ENCODE measurements at places on chromosomes 11 and 22. TPM values are rescaled to one million over a fixed set of nuclear protein-coding genes. Genes with fewer than 3 reads are reported as not detected.

DNA sequence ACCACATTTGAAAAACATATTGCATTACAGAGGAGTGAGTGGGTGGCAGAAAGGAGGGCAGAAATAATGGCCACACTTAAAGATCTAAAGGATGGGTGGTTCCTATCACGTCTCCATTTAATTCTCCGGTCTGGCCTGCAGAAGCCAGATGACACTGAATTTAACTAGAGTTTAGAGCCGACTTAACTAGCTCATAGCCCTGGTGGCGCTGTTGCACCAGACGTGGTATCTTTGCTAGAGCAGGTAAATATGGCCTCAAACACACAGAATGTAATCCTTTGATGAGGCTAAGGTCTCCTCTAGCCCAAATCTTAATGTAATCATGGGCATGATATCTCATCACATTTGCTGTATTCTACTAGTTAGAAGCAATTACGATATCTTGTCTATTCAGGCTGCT is 51.5 kb upstream of the GAL start:
- peak; percentile 72 for DNase-seq

DNA sequence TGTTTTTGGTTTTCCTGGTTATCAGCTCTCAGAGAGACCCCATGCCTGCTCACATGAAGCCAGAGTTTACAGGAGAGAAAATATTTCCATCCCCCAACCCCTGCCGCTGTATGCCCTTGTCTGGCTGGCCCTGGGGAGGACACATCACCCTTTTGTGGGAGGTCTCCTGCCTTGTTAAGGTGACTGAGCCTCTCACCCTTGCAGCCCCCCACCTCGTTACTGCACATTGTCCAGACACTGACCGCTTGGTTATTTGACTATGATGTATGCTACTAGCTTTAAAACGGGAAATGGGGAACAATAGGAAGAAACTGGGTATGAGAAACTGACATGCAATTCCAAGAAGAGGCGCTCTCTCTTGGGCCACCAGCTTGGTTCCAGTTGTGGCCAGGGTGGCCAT is 51.1 kb upstream of the RFPL3 start:
- DNase-seq = no peak

Gene OR52A1
- total RNA-seq = not detected

GRCh38 chr11:107493117-107493516 is 35.5 kb upstream of the CWF19L2 start:
- DNase-seq = no peak

DNA sequence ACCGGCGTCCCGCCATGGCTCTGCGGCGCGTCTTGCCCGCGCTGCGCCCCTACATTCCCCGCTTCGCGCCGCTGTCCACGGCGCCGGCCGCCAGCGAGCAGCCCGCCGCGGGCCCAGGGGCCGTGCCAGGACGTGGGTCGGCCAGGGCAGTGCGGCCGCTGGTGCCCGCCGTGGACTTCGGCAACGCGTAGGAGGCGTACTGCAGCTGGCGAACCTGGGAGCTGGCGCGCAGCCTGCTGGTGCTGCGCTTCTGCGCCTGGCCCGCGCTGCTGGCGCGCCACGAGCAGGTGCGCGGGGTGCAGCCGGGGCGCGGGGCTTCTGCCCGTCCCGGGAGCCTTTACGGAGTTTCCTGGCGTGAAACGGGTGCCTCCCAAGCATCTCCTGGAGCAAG is 20.1 kb downstream of the DGCR6L start:
- DNase-seq = no peak

- peak; percentile 37 for DNase-seq
These were observed 4.3 kb upstream of the ACR start for GRCh38 chr22:50733521-50734342.

DNA sequence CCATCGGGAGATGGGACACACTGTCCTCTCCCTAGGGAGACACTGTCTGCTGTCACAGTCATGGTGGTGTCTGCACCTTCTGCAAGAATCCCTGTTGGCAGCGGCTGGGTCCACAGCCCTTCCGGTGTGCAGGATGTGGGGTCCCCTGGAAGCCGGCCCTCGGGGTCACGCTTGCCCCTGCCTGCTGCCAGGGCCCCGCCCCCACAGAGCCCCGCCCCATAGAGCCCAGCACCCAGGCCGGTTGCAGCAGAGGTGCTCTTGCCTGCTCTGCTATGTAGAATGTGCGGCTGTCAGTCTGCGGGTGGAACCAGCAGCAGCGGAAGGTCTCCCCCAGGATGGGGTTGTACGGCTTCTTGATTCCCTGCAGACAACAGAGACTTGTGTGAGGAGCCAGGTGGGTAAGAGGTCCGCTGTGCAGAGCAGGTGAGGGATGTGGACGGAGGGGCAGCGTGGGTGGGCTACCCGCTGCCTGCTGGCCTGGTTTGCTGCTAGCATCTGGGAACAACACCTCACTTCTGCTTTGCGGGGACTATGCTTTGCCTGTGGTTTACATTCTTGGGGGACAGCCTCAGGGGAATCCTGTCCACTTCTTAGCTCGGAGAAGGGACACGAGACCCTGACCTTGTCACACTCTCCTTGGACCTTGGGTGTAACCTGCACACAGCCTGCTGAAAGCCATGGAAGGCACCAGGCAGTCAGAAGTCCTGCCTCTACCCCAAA is 44.9 kb upstream of the CARS1 start:
- no peak for DNase-seq

Gene CCDC81
- total RNA-seq = not detected

Gene ELMOD1
- total RNA-seq = 0.77 TPM

DNA sequence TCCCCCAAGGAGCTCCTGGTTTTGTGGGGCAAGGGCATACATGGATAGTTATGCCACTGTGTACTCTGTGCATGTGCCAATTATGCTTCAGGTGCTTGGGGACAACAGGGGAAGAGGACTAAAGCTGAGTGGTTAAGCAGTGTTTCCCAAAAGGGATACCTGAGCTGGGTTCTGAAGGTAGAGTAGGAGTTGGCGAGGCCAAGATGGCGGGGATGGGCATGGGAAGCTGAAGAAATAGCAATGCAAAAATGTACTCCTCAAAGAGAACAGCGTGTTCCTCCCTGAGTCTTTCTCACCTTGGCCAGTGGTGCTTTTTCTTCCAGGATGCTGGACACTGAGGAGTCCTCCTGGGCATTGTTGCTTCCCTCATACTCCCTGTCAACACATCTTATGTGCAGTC is 90.0 kb upstream of the LARGE1 start:
- DNase-seq = no peak

Gene CNTF
- total RNA-seq = 1.2 TPM

GRCh38 chr22:30824096-30824495 is 129.4 kb downstream of the OSBP2 start:
- no peak for DNase-seq

DNA sequence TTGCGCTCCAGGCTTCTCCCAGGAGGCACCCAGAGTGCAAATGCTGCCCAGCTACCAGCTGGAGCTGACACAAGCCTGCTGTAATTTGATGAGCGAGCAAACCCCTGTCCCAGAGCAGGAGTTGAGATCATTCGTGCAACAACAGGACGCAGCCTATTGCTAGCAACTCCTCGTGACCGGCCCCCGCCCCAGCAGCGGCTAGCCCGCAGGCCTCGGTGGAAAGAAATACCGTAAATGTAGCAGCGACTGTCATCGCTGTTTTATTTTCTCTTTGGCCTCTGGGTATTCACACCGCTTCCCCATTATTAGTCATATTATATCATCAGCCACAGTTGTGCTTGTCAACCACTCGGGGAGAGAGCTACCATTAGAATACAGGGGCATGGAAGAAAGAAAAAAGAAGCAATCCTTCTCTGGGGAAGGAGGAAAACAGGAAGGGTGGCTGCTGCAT is 59.2 kb upstream of the ATXN10 start:
- DNase-seq = peak; percentile 25

Gene FAM118A
- 29.2 TPM for total RNA-seq

Gene TMPRSS4
- total RNA-seq = not detected

Gene MMP12
- not detected for total RNA-seq

DNA sequence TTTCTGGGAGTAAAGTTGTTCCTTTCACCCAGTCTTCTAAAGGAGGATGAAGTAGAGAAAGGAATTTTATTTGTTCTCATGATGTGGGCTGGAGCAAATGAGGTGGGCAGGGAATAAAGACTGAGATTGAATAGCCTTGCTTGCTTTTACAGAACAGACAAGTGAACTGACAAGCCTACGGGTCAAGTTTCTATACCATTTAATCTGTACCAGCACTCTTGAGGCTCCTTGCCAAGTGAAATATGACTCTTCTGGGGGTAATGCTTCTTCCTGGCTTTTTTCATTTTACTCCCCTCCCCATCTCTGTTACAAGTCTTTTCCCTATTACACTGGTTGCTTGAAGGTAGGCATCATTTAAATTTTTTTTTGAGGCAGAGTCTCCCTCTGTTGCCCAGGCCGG is 54.8 kb downstream of the CSTPP1 start:
- no peak for DNase-seq

Gene FIBIN
- total RNA-seq = not detected

Gene FXYD2
- not detected for total RNA-seq

Gene UBQLNL
- not detected for total RNA-seq

Gene MS4A3
- total RNA-seq = not detected

Gene ADM2
- total RNA-seq = 1.1 TPM

- no peak for DNase-seq
These were observed 57.9 kb upstream of the PHF21B start for GRCh38 chr22:45067731-45068130.

Gene DDIAS
- 9.3 TPM for total RNA-seq

- no peak for DNase-seq
These were observed 8.7 kb downstream of the MED19 start for GRCh38 chr11:57703341-57703740.

DNA sequence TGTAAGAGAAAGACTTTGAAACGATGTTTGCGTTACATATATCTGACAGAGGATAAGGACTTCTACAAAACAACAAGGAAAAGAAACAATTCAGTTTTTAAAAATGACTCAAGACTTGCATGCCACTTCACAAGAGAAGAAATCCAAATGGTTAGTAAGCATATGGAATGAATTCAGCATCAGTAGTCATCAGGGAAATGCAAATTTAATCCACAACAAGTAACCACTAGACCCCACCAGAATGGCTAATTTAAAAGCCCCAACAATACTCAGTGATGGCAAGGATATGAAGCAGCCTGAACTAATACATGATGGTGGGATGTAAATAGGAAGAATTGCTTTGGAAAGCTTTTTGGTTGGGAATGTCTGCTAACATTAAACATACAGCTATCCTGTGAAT is 142.6 kb downstream of the ATXN10 start:
- DNase-seq = no peak

DNA sequence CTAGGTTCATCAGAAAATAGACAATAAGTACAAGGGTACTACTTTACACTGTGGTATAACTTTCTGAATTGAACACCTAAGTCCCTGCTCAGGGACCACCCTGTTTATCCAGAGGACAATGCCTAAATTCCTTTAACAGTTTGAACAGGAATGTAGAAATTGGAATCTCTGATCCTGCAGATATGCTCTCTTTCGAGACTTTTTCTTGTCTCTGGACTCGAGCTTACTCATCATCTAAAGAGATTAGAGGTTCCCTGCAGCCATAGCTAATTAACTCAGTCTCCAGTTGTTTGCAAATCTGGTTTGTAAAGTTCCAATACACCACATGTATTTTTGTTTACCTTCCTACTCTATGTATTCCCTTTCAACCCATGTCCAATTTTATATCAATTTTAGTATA is 1.0 kb downstream of the HOATZ start:
- no peak for DNase-seq

DNA sequence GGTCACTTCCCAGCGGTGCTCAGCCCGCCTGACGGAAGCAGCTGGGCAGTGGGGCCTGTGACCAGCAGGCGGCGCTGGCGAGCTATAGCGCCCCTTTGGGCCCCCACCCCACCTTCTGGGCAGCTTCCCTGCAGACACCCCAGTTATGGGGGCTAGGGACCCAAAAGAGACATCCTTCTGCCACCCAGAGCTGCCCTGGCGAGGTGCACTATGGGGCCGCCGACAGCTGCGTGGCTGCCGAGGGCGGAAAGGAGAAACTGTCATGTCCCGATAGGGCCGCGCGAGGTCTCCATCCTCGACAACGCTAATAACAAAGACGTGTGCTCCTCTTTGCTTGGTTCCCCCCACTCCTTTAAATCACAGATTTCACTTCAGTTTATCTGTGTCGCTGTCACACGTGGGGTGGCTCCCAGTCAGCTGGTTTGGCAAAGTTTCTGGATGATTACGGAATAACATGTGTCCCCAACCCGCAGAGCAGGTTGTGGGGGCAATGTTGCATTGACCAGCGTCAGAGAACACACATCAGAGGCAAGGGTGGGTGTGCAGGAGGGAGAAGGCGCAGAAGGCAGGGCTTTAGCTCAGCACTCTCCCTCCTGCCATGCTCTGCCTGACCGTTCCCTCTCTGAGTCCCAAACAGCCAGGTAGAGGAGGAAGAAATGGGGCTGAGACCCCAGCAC is 673 bp upstream of the MYO7A start:
- peak; percentile 35 for DNase-seq

DNA sequence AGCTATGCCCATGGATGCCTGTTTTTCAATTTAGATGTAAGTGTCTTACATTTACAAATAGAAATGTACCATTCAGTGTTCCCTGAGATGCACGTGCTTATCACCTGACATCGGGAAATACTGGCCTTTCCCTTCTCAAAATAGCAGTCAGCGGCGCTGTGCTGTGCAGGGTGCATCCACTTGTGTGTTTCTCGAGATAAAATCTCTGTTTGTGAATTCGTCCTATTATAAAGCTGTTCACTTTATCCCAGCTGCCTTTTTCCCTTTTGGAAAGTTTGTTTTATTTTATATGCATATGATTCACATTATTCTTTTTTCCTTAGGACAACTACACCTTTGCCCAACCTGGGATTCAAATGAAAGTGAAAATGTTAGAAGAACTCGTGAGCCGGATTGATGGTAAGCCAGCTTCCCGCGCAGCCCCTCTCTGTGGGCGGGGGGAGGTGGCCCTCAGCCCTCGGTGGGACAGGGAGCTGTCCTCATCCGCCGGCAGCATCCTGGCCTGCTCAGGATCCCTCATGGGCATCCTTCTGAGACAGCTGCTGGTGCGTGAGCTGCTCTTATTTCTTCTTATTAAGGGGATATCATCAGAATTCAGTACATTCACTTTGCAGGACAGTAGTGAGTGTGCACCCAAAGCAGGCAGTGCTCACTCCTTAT is 235.0 kb downstream of the TBC1D22A start:
- no peak for DNase-seq

GRCh38 chr11:105937331-105937730 is 84.7 kb downstream of the MSANTD4 start:
- peak; percentile 15 for DNase-seq

DNA sequence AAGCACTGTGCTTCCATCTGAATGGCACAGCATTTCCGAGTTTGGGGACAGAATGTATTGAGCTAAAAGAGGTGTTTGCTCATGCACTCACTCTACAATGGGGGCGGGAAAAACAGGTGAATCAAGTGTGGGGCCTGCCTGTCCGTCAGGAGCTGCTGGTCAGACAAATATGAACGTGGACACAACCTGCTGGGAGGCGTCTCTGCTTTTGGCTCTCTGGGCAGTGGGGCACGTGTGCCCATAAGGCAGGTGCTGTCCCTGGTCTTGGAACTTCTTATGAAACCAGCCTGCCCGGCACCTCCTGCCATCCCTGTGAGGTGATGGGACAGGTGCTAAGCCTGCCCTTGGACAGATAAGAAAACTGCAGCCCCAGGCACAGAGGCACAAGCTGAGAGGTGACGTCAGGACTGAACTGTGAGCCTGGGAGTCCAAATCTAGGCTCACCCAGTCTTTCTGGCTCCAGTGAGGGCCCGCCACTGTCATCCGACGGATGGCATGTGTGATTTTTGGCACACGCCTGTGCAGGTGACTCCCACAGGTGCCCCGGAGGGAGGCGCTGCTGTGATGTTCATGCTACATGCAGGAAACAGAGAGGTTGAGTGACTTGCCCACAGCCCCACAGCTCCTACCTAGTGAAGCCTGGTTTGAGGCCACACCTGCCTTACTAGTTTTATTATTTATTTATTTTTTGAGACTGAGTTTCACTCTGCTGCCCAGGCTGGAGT is 51.6 kb downstream of the SMIM38 start:
- DNase-seq = no peak

Gene PISD
- total RNA-seq = 26.8 TPM

- no peak for DNase-seq
These were observed 330.1 kb upstream of the PLET1 start for GRCh38 chr11:112590764-112591163.

All from SK-MEL-5 (cell line).